ENCODE measurements at places on chromosomes 3 and 15. TPM values are rescaled to one million over a fixed set of nuclear protein-coding genes. Genes with fewer than 3 reads are reported as not detected.

The PGBD4 gene
- 0.61 TPM for polyA plus RNA-seq

The SYNPR gene
- 0.55 TPM for polyA plus RNA-seq

The EOMES gene
- polyA plus RNA-seq = 0.10 TPM

DNA sequence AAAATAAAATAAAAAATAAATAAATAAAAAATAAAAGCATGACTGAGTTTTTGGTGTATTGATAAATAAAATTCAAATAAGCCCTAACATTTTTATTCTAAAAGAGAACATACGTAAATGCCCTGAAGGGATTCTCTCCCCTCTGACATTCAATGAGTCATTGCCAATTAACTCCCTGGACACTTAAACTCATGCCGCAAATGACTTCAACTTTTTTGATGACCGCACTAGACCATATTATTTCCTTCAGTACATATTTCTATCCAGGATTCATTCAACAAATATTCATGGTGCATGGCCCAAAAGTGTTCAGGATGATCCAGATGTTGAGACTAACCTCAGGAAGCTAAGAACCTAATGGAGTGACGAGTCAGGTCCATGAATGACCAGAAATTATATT lies 195.9 kb upstream of the LRRN1 start:
- no peaks in the 10 kb centered on the region for H3K4me1 ChIP-seq
- no peaks in the 10 kb centered on the region for H3K27me3 ChIP-seq
- no peak overlapping the region for H3K27ac ChIP-seq
- DNase-seq = no peak
- no peak overlapping the region for H3K4me3 ChIP-seq
- no peaks in the 10 kb centered on the region for H3K36me3 ChIP-seq

- no peaks in the 10 kb centered on the region for H3K36me3 ChIP-seq
- H3K4me1 ChIP-seq = no peaks in the 10 kb centered on the region
- H3K4me3 ChIP-seq = no peak overlapping the region
- no peak overlapping the region for H3K27ac ChIP-seq
- DNase-seq = peak; percentile 53
These were observed 117.7 kb downstream of the GBE1 start for GRCh38 chr3:81643721-81644120.

DNA sequence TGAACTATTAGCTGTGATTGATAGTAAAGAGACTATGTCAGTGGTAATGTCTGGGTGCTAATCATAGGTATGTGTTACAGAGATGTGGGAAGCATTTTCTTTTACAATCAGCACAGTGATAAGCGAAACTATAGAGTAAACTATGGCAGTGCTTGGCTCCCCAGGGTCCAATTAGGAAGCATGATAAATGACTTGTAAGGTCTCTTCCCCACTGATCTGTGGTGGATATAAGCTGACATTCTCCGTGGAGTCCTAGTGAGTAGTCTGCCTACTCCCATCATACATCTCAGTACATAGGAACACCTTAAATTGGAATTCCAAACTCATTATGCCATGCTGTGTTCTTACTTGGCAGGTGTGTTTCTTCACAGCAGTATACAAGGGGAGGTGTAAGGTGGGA lies 204.2 kb downstream of the GAP43 start:
- DNase-seq = no peak
- peaks cover 17% of the 10 kb centered on the region for H3K4me1 ChIP-seq
- no peaks in the 10 kb centered on the region for H3K27me3 ChIP-seq
- H3K36me3 ChIP-seq = no peaks in the 10 kb centered on the region
- H3K4me3 ChIP-seq = no peak overlapping the region

DNA sequence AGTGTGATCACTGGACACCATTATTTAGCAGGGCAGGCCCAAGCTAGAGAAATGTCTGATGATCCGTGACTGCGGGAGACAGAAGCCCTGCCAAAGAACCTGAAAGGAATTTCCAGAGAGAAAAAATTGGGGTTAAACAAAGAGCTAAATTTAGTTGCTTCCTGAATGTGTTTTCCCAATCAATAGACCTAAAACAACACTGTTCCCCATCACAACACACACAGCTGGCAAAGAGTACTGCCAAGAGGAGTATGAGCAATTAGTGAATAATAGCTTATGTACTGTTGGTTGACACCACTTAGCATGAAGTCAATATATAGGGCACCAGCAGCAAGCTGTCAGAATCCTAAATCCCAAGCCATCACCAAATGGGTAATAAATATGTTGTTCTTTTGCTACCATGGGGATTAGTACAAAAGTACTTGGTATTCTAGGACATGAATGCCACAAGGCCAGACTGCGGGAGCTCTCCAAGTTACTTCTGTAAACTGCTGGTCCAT lies 35.7 kb downstream of the CLK3 start:
- no peaks in the 10 kb centered on the region for H3K4me1 ChIP-seq
- DNase-seq = no peak
- no peak overlapping the region for H3K4me3 ChIP-seq
- peaks cover 9% of the 10 kb centered on the region for H3K36me3 ChIP-seq

The AGBL1 gene
- not detected for polyA plus RNA-seq

GRCh38 chr15:31554261-31554660 lies 227.6 kb downstream of the KLF13 start:
- no peak overlapping the region for H3K4me3 ChIP-seq
- no peaks in the 10 kb centered on the region for H3K27me3 ChIP-seq
- no peaks in the 10 kb centered on the region for H3K36me3 ChIP-seq
- no peak overlapping the region for H3K27ac ChIP-seq
- H3K4me1 ChIP-seq = no peaks in the 10 kb centered on the region

The GOLGA8G gene
- not detected for polyA plus RNA-seq

The AMT gene
- 34.1 TPM for polyA plus RNA-seq

DNA sequence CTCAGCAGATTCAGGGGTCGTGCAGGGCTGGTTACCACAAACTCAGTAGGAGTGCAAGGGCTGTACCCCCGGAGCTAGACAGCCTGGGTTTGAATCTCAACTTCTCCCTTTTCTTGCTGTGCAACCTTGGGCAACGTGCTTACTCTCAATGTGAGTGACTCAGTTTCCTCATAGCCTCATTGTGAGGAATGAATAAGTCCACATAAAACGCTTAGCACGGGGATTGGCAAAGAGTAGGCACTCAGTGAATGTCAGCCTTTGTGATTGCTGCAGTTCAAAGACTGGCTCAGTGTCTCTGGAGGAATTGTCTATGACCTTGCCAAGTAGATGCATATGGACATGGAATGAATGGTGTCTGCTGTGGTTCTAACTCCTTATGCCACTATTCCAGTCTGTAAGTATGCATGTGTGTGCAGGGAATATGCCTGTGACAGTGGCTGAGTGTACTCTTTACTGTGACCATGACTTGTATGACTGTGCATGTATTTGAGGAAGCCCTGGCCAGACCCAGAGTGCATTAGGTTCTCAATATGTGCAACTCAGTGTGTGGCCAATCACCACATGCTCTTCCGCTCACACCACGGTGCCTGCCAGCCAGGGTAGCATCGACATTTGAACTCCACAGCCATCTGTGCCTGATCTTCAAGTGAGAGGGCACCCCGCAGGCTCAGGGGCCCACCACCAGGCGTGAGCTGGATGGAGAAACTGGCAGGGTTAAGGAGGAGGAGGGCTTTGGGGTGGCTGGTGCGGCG lies 900 bp upstream of the HYAL3 start:
- DNase-seq = no peak
- H3K4me1 ChIP-seq = peaks cover 25% of the 10 kb centered on the region
- no peaks in the 10 kb centered on the region for H3K36me3 ChIP-seq
- peak overlapping the region; percentile 56 for H3K27ac ChIP-seq
- no peaks in the 10 kb centered on the region for H3K27me3 ChIP-seq

DNA sequence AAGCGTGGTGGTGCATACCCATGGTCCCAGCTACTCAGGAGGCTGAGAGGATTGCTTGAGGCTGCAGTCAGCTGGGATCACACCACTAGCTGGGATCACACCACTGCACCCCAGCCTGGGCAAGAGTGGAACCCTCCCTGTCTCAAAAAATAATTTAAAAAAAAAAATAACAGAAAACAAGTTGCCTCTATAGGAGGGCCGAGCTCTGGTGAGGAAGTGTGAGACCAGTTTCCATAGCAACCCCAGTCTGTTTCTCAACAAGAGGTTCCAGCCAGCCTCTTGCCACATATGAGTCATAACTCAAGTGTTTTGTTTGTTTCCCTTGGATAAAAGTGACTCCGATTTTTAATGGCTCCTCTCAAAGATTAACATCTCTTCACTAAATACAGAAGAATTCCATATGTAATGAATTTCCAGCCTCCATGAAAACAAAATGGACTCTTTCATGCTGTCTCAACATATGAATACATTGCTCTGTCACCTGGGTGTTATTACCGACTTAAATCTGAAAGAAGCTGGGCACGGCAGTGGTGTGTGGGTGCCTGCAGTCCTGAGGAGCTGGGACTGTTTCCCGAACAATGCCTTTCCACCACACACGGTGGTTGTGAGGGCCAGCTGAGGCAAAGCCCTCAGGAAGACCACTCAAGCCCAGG lies 19.7 kb downstream of the TMEM43 start:
- peaks cover 12% of the 10 kb centered on the region for H3K4me1 ChIP-seq
- H3K27me3 ChIP-seq = no peaks in the 10 kb centered on the region
- H3K4me3 ChIP-seq = no peak overlapping the region
- H3K36me3 ChIP-seq = no peaks in the 10 kb centered on the region
- peak; percentile 84 for DNase-seq

The CCDC54 gene
- not detected for polyA plus RNA-seq

DNA sequence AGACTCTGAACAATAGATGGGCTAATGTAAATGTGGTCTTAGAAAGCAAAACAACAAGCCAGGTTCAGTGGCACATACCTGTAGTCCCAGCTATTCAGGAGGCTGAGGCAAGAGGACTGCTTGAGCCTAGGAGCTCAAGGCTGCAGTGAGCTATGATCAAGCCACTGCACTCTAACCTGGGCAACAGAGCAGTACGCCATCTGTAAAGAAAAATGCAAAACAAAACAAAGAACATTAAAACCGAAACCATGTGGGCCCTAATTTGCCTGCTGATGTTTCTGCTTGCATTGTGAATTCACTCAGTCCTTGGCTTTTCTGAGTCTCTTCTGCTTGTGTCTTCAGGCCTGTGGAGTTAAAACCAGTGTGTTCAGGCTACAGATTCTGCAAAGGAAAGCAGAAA lies 56.7 kb downstream of the CCNL1 start:
- H3K36me3 ChIP-seq = no peaks in the 10 kb centered on the region
- H3K27me3 ChIP-seq = no peaks in the 10 kb centered on the region
- peaks cover 9% of the 10 kb centered on the region for H3K4me1 ChIP-seq
- no peak overlapping the region for H3K4me3 ChIP-seq
- DNase-seq = no peak
- no peak overlapping the region for H3K27ac ChIP-seq

The TIMMDC1 gene
- 105 TPM for polyA plus RNA-seq

DNA sequence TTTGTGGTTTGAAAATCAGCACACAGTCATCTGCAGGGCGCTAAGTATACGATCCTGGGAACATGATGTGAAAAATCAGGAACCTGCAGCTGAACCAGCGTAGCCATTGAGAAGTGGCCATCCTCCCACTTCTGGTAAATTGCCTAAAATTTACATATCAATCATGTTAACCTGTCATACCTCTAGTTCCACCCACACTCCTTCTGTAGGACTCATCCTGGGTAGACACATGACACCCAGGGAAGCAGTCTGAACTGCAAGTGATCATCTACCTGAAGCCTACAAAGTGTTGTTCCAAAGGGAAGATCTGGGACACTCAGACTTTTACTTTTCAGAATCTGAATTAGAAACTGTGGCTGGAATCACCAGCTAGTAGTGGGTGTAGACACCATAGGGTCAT lies 5.5 kb upstream of the PSMD6 start:
- DNase-seq = no peak
- no peaks in the 10 kb centered on the region for H3K27me3 ChIP-seq
- H3K4me3 ChIP-seq = no peak overlapping the region
- H3K4me1 ChIP-seq = peaks cover 13% of the 10 kb centered on the region
- no peak overlapping the region for H3K27ac ChIP-seq

- no peaks in the 10 kb centered on the region for H3K4me1 ChIP-seq
- H3K27ac ChIP-seq = no peak overlapping the region
- no peaks in the 10 kb centered on the region for H3K36me3 ChIP-seq
- H3K4me3 ChIP-seq = no peak overlapping the region
- no peaks in the 10 kb centered on the region for H3K27me3 ChIP-seq
These were observed 372.1 kb downstream of the LPP start for GRCh38 chr3:188526057-188526456.

- no peak overlapping the region for H3K27ac ChIP-seq
- H3K4me1 ChIP-seq = peaks cover 4% of the 10 kb centered on the region
- no peak overlapping the region for H3K4me3 ChIP-seq
- no peaks in the 10 kb centered on the region for H3K36me3 ChIP-seq
- peak; percentile 17 for DNase-seq
These were observed 26.1 kb upstream of the MGLL start for GRCh38 chr3:127848131-127849129.

DNA sequence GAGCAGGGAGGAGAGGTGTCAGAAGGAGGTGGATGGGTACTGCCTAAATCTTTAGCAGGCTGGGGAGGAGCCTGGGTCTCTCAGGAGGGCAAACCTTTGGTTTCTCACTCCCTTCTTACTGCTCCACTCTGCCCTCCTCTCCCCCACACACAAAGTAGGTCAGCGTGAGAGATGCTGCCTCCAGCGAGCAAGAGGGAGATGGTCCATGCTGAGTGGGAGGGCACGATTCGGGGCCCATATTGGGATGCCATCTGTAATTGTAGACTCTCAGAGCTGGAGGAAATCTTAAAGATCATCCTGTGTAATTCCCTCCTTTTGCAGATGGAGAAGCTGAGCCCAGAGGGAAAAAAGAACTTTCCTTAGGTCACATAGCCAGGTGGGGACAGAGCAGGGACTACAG lies 34.2 kb upstream of the SYN2 start:
- H3K27ac ChIP-seq = no peak overlapping the region
- no peak overlapping the region for H3K4me3 ChIP-seq
- no peak for DNase-seq
- H3K27me3 ChIP-seq = no peaks in the 10 kb centered on the region

The MOBP gene
- not detected for polyA plus RNA-seq

GRCh38 chr3:178260887-178261565 lies 275.2 kb upstream of the KCNMB2 start:
- H3K27ac ChIP-seq = no peak overlapping the region
- DNase-seq = no peak
- no peak overlapping the region for H3K4me3 ChIP-seq
- H3K27me3 ChIP-seq = no peaks in the 10 kb centered on the region
- H3K4me1 ChIP-seq = no peaks in the 10 kb centered on the region

The CHST2 gene
- 4.1 TPM for polyA plus RNA-seq

- H3K27ac ChIP-seq = no peak overlapping the region
- H3K4me3 ChIP-seq = no peak overlapping the region
- no peak for DNase-seq
- peaks cover 8% of the 10 kb centered on the region for H3K36me3 ChIP-seq
- peaks cover 57% of the 10 kb centered on the region for H3K4me1 ChIP-seq
These were observed 10.7 kb downstream of the MB21D2 start for GRCh38 chr3:192906940-192907339.

The GPR87 gene
- not detected for polyA plus RNA-seq

The CFAP91 gene
- polyA plus RNA-seq = 2.4 TPM

- no peaks in the 10 kb centered on the region for H3K27me3 ChIP-seq
- no peaks in the 10 kb centered on the region for H3K36me3 ChIP-seq
- DNase-seq = no peak
- H3K4me3 ChIP-seq = peak overlapping the region; percentile 77
- peaks cover 8% of the 10 kb centered on the region for H3K4me1 ChIP-seq
- H3K27ac ChIP-seq = peak overlapping the region; percentile 41
These were observed 1.2 kb upstream of the ZBTB20 start for GRCh38 chr3:115148142-115148790.

The C2CD4B gene
- 0.31 TPM for polyA plus RNA-seq

Data from GM23338 (cell line).